COR-L47 (cell line): ENCODE measurements at places on chromosomes 16 and 17.

- peak; percentile 48 for DNase-seq
Measured at GRCh38 chr16:4309833-4310266, 6.0 kb upstream of the GLIS2 start.

- DNase-seq: no peak
Measured at GRCh38 chr16:49530427-49530970, 156.9 kb downstream of the C16orf78 start.

DNA sequence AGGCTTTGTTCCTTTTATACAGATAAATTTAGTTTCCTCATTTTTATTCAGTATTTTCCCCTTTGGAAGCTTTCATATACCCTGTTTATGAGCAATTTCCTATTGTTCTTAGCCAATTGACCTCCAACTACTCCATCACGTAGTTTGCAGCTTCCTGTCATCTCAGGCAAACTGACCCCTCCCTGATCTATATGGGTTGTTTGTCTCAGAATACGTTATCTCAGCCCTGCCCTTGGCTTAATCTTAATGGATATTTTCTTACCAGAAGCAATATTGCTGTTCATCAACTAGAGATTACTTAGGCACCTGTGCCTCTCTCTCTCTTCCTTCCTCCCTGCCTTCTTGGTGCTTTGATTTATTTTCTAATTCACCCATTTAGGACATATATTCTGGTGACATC lies 81.2 kb downstream of the ZNF18 start:
- no peak for DNase-seq

- DNase-seq: no peak
Measured at GRCh38 chr17:76307299-76307965, 644 bp downstream of the QRICH2 start.

DNA sequence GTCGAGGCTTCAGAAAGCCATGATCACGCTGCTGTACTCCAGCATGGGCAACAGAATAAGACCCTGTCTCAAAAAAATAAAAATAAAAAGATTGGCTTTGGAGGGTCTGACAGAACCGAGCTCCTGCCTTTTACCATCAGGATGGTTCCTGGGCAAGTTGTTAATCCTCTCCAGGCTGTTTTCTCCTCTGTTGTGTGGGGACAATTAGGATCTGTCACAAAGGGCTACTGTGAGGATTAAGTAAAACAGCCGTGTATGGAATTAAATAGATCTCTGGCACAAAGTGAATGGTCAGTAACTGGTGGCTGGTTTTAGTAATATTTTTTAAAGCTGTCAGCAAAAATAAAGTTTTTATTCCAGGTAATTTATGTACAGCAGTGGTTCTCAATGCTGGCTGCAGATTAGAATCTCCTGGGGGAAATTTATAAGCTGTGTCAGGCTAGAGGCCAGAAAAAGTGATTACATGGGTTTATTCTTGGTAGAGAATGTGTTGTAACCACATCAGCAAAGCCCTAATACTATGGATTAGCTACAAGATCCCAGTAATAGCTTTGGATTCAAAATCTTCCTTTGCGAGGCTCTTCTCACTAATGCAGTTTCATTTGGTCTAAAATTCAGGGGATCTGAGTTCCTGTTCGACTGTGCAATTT lies 47.2 kb downstream of the GPRC5B start:
- no peak for DNase-seq

DNA sequence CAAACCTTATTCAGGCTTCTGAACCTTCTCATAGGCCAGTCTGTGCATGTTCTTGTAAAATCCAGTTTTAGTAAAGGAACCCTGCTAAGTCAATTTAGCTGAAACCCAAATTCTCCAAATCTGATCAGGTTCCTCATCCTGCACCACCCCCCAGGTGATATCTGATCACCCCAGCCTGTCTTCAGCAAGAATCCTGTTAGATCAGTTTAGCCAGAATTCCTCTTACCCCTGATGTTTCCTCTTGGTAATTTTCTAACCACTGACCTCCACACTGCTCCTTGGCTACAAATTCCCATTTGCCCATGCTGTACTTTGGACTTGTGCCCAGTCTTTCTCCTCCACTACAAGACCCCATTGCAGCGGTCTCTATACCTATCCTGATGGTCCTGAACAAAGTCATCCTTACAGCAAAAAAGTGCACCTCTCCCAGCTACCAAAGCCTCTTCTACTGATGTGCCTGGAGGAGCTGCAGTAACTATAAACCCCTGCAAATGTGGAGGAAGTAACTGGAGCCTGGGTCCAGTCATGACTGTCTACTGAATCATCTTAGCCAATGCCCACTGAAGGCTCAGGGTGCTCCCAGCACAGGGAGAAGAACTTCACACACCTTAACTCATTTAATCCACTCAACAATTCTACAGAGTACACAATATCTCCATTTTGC lies 23.8 kb downstream of the TEX14 start:
- DNase-seq: no peak

DNA sequence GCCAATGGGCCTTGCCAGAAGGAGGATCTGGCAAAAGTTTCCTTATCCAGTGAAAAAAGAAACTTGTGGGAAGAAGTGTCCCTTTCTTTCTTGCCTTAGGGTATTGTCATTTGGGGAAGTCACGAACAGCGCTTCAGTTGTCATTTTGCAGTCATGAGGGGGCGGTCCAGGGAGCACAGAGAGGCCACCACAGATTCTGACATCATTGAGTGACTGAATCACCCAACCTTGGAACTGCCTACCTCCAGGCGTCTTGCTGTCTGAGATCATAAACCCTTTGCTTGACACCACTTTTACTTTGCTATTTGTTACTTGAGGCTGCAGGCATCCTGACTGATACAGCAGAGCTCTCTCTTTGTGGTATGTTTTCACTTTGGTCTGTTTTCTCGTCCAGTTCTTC lies 3.1 kb upstream of the WSCD1 start:
- DNase-seq: no peak

DNA sequence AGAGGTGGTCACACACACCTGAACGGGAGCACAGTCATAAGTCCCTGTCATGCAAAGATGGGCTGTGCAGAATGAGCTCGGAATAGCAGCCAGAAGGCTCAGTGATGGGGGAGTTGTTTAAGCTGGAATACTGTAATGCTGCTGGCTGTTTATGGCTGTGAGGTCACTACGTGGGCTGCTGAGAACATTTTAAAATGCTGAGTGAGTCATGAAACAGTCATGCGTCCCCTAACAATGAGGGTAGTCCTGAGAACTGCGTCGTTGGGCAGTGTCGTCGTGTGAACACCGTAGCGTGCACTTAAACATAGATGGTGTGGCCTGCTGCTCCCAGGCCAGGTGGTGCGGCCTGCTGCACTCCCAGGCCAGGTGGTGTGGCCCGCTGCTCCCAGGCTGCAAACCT lies 39.7 kb downstream of the TBCD start:
- no peak for DNase-seq

DNA sequence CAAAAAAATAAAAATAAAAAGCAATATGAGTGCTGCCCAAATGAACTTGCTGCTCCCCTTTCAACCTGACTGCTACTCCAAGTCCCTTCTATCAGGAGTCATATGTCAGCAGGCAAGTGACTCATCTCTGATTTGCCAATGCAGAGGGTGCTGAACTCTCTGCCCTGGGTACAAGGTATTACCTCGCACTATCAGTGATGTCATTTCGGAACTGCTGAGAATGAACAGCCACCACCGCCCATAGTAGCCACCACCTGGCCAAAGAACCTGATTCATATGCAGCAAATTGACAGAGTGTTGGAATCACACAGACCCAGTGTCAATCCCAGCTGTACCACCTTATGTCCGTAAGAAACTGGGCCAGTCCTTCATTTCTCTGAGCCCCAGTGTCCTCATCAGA lies 31.2 kb downstream of the LYRM9 start:
- DNase-seq: no peak

GRCh38 chr17:61064087-61064951 lies 335.3 kb upstream of the TBX2 start:
- DNase-seq: no peak

GRCh38 chr17:29147682-29148081 lies 32.5 kb downstream of the MYO18A start:
- DNase-seq: no peak

DNA sequence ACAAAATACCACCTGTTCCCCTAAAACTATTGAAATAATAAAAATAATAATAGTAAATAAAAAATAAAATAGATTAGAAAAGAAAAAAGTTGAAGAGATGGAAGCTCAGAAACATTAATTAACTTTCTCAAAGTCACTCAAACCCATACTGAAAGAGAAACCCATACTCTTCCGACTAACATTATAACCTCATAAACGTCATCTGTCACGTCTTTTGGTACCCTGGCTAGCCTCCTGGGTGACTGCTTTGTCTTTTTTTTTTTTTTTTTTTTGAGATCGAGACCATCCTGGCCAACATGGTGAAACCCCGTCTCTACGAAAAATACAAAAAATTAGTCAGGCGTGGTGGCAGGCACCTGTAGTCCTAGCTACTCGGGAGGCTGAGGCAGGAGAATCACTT lies 7.6 kb downstream of the SLFN12L start:
- DNase-seq: no peak

- DNase-seq: no peak
Measured at GRCh38 chr17:20702692-20703091, 123.2 kb downstream of the CDRT15L2 start.

- DNase-seq: no peak
Measured at GRCh38 chr17:51692917-51693316, 432.6 kb downstream of the UTP18 start.

GRCh38 chr17:70796757-70797156 lies 627.4 kb downstream of the KCNJ2 start:
- no peak for DNase-seq

DNA sequence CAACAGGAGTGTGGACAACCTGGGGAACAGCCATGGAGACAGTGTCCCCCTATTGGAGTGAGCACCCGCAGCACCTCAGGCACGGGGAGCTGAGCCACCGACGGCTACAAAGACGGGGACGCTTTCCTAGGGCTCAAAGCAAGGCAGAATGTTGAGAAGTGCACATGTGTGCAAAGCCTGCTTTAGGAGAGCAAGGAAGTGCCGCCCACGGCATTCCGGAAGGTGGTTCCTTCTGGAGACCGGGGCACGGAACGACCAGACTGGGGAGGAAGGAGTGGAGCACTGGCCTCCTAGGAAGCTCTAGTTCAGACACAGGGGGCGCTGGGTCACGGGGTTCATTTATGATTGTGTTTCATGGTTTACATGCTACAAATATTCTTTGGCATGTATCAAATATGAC lies 52.2 kb downstream of the TBC1D16 start:
- no peak for DNase-seq

DNA sequence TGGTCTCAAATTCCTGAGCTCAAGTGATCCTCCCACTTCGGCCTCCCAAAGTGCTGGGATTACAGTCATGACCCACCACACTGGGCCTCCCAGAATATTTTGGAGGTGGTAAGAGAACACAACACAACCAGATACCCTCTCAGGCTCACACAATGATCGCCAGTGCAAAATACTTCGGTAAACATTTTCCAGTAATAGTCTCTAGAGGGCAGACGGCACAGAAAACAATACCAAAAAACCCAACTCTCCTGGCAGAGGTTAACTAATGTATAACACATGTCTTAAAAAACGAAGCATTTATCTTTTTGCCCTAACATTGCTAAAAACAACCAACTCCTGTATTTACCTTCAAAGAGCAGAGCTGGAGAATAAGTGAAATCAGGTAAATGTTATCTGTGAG lies 10.5 kb downstream of the NUFIP2 start:
- no peak for DNase-seq

- DNase-seq: no peak
Measured at GRCh38 chr16:17556276-17557052, 85.7 kb upstream of the XYLT1 start.

- no peak for DNase-seq
Measured at GRCh38 chr17:58176200-58176599, 9.4 kb downstream of the OR4D2 start.

GRCh38 chr16:23917621-23918020 lies 81.8 kb downstream of the PRKCB start:
- DNase-seq: no peak

GRCh38 chr16:19783363-19784182 lies 65.5 kb downstream of the IQCK start:
- no peak for DNase-seq

DNA sequence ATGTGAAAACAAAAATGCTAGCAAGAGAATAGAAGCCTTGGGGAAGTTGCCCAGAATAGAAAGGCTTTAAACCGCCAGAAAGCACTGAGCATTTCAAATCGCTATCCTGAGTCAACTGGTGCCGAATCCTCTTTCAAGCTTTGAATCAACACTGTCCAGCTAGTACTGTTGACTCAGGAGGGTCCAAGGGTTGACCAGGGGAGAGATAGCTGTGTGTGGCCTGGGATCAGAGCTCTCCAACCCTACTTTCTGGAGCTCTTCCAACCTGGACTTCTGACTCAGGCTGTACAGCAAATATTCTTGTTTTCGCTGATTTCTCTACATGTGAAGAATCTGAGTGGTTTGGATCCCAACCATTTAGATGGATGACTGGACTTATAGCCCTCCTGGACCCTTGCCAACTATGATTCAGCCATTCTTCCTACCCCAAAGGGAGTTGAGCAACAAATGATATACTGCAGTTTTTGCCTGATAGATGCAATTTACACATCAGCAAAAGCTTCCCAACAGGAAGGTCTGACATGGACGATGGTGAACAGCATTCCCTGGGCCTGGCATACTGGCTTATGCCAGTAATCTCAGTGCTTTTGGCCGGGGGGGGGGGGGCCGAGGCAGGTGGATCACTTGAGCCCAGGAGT lies 154.0 kb upstream of the SDK2 start:
- no peak for DNase-seq

DNA sequence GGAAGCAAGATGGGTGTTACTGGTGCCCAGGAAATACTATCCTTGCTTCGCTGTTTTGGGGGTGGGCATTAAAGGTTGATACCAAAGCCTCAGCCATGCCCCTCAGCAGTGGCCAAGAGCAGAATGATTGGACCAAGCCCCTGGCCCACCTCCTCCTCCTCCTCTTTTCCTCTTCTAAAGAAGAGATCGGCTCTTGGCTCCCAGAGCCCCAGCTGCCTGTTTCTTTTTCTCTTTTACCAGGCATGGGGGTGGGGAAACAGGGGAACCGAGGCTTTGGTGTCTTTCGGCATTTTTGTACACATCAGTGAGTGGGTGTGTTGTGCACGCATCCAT lies 5.8 kb downstream of the THRA start:
- DNase-seq: no peak

DNA sequence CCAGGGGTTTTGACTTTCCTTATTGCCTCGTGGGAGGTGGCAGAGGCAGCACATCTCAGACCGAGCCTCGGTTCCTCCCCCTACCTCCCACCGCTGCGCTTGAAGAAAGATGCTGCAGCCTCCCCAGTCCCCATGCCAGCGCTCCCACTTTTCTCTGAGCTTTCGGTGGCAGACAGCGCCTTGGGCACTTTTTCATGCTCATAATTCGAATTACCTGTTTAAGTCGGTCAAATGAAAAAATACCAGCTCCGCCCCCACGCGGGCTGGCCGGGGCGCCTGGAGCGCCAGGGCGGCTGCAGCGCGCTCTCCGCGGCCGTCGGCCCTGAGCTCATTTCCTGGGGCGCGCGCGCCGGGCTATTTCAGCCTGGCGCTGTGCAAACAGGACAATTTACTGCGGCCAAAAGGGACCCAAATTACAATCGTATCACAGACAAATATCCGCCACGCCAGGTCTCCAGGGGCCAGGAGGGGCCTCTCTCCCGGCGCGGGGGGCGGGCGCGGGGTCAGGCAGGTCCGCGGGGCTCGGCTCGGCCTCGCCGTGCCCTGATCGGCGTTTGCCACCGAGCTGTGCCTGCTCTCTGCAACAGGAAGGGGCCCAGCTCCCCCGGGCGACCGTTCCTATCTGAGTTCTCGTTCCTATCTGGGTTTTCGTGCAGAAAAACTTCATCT lies 45.0 kb downstream of the SOST start:
- no peak for DNase-seq
